SHP77 (cell line): ENCODE measurements at places on chromosomes 5 and 9.

DNA sequence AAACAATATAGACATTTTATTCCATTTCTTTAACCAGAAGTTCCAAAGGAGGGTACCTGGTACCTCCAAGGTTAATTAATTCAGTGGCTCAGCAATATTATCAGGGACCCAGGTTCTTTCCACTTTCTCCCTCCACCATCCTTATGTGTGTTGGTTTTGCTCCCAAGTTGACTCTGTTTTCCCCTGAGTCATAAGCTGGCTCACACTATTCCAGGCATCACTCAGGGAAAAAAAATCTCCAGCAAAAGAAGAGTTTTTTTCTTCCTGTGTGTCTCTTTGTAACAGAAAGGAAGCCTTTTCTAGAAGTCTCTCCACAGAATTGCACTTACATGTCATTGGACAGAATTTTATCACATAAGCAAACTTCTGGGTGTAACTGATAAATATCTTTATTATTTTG, 31.2 kb upstream of the GALNT10 start:
- DNase-seq, result no peak

GRCh38 chr5:96836817-96837216, 29.1 kb upstream of the ERAP1 start:
- no peak for DNase-seq

GRCh38 chr9:125460346-125460745, 198.7 kb downstream of the GAPVD1 start:
- no peak for DNase-seq

DNA sequence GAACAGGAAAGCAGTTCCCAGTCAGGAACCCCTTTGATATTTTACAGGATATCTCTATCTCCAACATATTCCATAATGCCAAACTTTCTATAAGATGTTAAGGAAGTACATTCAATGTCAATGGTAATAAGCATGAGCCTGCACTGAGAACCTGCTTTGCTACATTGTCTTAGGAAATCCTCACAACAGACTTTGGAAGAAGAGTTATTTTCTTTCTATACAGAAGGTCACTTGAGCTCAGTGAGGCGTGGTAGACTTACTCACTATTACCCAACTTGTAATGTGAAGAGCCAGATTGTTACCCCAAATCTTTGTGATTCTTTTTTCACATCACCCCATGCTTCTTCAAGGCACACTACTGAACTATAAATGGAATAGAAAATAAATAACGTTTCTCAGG, 435.9 kb downstream of the DNAH5 start:
- DNase-seq, result no peak

DNA sequence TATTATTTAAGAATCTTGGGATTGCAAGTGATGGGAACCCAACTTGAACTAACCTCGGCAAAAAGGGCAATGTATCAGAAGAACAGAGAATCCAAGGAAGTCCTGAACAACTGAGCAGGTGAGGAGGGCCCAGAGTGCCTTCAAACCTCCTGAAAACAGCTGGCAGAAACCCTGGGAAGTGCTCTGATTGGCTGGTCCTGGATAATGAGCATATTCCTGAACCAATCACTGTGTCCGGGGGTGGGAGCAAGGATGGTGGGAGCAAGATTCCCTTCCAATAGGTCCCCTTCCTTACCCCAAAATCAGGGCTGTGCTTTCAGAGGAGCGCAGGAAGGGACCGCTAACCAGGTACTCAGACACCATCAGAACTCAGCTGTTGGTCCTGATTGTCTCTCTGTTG, 31.9 kb upstream of the TBC1D2 start:
- DNase-seq, result no peak

- no peak for DNase-seq
These were observed 109.0 kb downstream of the VAV2 start for GRCh38 chr9:133882849-133883755.

DNA sequence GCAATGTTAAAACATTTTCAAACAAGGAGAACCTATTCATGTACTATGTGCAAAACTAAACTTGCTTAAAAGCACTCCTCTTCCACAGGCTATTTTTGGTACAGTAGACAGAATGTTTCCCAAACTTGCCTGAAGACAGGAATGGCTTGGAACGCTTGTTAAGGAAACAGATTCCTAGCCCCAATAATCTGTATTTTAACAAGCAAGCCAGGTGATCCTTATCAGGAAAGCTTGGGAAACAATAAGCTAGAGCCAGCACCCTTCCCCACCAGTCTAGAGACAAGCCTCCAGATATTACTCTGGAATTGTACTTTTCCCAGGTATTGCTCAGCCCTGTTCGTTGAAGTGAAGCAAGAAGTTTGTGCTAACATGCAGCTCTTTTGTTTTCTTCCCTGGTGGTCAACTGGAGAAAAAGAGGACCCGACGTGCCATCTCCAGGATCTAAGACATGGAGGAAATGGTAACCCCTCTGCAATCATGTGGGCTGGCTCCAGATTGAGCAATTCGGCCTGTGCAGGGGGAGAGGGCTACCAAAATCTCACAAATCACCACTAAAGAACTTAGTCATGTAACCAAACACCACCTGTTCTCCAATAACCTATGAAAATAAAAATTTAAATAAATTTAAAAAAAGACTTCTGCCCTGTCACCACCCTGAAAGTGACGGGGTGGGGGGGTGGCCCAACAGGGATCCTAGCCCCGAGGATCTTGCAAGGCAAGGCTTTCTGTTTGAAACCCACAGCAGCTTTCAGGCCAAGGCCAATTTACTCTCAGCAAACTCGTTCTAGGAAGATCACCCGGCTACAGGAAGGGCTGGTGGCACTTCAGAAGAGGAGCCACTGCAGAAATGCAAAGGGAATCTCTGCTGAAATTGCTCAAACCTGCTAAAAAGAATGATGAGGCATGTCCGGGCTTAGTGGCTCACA, 48.6 kb downstream of the SHB start:
- DNase-seq, result no peak

DNA sequence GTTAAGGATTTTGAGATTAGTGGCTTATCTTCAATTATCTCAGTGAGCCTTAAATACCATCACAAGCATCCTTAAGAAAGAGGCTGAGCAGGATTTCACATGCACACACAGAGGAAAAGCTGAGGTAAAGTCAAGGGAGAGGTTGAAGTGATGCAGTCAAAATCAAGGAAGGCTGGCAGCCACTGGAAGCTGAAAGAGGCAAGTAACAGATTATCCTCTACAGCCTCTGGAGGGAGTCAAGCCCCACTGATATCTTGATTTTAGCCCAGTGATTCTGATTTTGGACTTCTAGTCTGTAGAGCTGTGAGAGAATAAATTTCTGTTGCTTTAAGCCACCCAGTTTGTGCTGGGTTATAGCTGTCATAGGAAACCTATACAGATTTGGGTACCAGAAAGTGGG, 80.1 kb downstream of the ANKRD31 start:
- DNase-seq, result no peak

- no peak for DNase-seq
These were observed 233.4 kb upstream of the CDH6 start for GRCh38 chr5:30960036-30960435.

DNA sequence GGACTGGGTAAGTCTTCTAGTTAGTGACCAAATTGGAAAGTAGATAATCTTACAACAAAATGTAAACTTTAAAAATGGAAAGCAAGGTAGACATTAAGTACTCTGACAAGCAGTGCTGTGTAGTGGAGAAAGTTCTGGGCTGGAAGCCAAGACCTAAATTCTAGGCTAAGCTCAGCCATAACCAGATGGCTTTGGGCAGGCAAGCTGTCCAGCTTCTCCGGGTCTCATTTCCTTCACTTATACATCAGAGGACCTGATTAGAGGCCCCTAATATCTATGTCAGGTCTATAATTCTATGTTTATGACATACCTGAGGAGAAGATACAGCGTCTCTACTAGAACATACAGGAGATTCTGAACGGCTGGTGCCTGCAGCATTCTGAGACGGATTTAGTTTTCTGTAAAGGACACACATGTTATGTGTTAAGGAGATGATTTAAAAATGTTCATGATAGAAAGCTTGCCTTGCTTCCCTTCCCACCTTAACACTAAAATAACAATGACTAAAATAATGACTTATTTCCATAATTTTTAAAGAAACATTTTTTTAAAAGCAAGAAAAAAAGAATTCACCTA, 61.2 kb downstream of the ELL2 start:
- peak; percentile 18 for DNase-seq

- peak; percentile 47 for DNase-seq
These were observed 518 bp downstream of the LOX start for GRCh38 chr5:122077366-122078115.

DNA sequence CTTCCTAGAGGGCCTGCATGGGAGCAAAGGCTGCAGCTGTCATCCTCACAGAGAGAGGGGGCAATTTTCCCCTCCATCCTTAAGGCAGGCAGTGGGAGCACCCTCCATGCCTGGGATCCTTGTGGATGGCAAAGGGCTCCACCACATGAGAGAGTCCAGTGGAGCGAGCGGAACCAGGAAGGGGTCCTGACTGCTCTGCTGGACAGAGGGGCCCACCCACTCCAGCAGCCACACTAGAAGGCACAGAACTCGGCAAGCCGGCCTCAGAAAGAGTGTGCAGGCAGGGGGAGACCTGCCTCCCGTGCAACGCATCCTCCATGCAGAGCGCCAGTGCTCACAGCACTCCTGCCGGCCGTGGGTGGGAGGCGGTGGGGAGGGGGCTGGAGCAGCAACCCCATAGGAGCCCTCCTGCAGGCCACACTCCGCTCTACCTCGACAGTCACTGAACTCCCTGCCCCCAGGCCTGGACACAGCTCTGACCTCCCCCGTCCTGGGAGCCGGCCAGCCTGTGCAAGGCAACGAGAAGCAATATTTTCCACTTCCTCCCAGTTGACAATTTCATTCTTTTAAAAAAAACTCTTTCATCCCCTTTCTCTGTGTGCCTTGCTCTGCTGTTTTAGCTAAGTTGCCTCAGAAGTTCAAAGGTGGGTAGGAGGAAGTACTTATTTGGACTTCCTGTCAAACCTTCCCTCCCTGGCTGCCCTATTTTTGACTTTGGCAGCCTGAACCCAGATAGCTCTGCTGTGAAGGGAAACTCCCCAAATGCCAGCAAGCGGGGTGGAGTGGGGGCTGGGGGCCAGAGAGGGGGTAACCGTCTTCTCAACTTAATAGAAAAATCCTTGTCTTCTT, 5.3 kb upstream of the LCP2 start:
- no peak for DNase-seq

GRCh38 chr5:96236051-96236450, 197.0 kb downstream of the PCSK1 start:
- no peak for DNase-seq

DNA sequence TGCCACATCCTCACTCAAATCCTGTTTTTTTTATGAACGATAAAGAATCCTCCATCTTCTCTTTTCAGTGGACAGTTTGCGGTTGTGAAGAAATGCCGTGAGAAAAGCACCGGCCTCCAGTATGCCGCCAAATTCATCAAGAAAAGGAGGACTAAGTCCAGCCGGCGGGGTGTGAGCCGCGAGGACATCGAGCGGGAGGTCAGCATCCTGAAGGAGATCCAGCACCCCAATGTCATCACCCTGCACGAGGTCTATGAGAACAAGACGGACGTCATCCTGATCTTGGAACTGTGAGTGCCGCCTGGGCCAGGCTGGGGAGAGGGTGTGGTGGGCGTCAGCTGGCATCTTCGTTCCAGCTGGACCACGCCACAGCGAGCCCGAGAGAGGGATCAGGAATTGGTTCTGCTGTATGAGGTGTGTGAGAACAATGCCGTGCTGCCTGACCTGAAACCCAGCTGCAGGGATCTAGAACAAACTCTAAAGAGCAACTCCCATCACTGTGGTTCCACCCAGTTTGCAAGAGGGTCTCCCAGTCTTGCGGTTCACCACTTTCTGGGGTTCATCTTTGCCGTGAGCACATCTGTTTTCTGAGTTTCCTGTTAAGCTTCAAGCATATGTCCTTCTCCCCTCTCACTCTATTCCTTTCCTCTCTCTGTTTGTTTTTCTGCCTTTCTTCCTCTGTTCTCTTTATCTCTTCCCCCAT, 107.4 kb downstream of the DAPK1 start:
- no peak for DNase-seq
